SJSA1 (cell line): ENCODE measurements at places on chromosomes 2 and 18. TPM values are rescaled to one million over a fixed set of nuclear protein-coding genes. Genes with fewer than 3 reads are reported as not detected.

Gene EIF2B4
- total RNA-seq = 29.8 and 52.1 TPM in 2 replicates

DNA sequence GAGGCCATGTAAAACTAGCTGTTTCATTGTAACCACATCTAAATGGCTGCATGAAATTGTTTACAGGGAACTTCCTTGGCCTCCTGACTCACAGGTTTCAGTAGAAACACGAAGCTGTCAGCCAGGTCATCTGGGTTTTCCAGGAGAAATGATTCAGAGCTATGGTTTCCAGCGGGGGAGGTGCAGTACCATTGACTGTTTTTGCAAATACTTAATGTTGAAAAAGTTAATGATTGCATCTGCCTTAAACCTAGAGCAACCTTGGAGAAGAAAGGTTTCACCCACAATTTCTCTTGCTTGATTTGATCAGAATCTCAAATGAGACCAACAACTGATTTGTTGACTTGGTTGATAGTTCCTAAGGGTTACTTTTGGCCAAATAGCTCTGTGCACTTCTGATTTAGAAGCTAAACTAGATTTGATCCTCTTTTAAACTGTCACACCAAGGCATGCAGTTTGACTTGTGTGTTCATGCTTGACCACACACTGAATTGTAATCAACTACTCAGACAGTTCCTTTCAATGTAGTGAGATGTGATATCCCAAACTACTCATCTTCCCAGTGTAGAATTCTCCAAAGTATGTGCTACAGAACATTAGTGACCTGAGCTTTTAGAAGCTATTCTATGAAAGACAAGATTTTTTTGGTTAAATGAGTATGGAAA is 193.5 kb upstream of the CHST9 start:
- DNase-seq = peak; percentile 45
- peak overlapping the region; percentile 13; the same call in 1 of the 2 replicates for H3K27ac ChIP-seq
- no peak overlapping the region for H3K4me3 ChIP-seq
- H3K36me3 ChIP-seq = no peaks in the 10 kb centered on the region

- H3K4me3 ChIP-seq = no peak overlapping the region
- H3K4me1 ChIP-seq = no peaks in the 10 kb centered on the region
- DNase-seq = no peak
- peaks cover 18% of the 10 kb centered on the region for H3K27me3 ChIP-seq
Measured at GRCh38 chr2:112001136-112001715, 53.8 kb upstream of the TMEM87B start.

- DNase-seq = no peak
- H3K4me3 ChIP-seq = no peak overlapping the region
- no peaks in the 10 kb centered on the region for H3K36me3 ChIP-seq
- no peaks in the 10 kb centered on the region for H3K27me3 ChIP-seq
- H3K27ac ChIP-seq = no peak overlapping the region
Measured at GRCh38 chr2:47309472-47309951, 93.4 kb upstream of the MSH2 start.

Gene FAM168B
- 119 and 138 TPM in 2 replicates for total RNA-seq

Gene GREB1L
- 0.81 and 1.2 TPM in 2 replicates for total RNA-seq

DNA sequence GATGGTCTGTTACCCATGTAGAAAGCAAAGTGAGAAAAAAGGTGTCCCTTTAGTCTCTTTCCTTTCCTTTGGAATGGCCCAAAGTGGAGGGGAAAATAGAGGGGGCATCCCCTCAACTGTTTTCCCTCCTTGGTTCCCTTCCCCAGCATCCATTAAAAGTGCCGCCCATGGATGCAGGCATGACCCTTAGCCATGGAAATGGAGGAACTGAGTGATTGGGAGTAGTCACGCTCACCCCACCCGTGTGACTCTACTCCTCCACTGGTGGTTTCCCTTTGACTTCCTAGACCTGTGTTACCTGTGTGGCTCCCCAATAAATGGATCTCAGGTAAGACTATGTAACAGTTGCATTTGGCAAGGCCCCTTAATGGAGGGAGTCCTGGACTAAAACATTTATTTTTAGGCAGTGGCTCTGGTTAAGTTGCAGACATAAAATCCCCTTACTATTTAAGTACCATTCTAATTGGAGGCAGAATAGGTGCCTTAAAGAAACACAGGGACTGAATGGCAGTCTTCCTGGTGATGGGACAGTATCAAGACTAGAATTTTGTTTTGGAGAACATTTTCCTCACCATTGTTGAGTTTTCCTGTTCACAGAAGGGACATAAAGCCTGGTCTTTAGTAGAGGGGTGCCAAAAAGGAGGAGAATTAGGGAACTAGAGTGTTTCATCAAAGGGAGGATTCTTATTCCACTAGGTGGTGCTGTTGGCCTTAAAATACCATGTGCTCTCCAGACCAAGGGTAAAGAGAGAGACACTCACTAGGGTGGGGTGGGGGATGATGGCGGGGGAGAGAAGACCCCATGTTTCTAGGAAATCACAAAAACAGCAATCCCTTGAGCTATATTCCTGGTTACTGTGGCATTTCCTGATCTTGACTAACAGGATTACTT is 25.7 kb upstream of the PLA2R1 start:
- no peak overlapping the region for H3K4me3 ChIP-seq
- no peak for DNase-seq
- H3K27me3 ChIP-seq = no peaks in the 10 kb centered on the region
- no peaks in the 10 kb centered on the region for H3K36me3 ChIP-seq
- H3K27ac ChIP-seq = no peak overlapping the region

Gene FBLN7
- not detected in 2 replicates for total RNA-seq

Gene MEP1B
- not detected in 2 replicates for total RNA-seq

DNA sequence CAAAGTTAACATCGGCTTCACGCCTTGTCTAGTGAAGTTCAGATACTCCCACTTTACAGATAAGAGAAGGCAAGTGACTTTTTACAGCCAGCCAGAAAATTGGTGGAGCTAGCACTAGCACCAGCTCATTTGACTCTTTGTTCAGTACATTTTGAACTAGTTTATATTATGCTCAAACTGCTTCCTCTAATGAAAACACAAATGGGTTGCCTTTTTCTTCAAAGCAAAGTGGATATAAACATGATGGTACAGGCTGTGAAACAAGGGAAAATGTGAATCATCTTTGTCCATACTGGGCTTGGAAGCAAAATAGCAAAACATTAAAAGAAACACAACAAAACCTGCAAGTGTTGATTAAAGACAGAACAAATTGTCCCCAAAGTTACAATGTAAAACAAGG is 99.6 kb upstream of the LHCGR start:
- no peaks in the 10 kb centered on the region for H3K36me3 ChIP-seq
- peaks cover 47% of the 10 kb centered on the region for H3K4me1 ChIP-seq
- no peak for DNase-seq
- H3K4me3 ChIP-seq = no peak overlapping the region
- no peak overlapping the region for H3K27ac ChIP-seq

DNA sequence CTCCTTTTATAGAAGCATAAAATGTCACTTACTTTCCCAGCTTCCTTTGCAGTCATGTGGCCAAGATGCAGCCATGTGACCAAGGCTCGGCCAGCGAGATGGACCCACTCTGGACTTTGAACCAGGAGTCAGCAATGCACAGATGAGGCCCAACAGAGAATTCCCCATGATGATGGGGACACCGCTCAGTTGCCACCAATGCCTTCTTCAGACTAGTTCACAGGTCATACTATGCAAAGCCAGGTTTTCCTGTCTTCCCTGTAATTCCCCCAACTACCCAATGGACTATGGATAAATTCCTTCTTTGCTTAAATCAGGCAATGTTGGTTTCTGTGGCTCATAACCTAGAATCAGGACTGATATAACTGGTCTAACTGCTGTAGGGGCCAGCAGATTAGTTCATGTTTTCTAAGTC is 22.5 kb upstream of the REL start:
- H3K4me1 ChIP-seq = no peaks in the 10 kb centered on the region
- no peaks in the 10 kb centered on the region for H3K27me3 ChIP-seq

Gene B3GNT7
- total RNA-seq = not detected in 2 replicates

Gene IL36A
- total RNA-seq = not detected in 2 replicates

GRCh38 chr2:120847700-120848321 is 112.1 kb downstream of the GLI2 start:
- no peak for DNase-seq
- no peaks in the 10 kb centered on the region for H3K27me3 ChIP-seq
- H3K4me1 ChIP-seq = peaks cover 33% of the 10 kb centered on the region
- H3K36me3 ChIP-seq = peaks cover 9% of the 10 kb centered on the region
- H3K27ac ChIP-seq = no peak overlapping the region

DNA sequence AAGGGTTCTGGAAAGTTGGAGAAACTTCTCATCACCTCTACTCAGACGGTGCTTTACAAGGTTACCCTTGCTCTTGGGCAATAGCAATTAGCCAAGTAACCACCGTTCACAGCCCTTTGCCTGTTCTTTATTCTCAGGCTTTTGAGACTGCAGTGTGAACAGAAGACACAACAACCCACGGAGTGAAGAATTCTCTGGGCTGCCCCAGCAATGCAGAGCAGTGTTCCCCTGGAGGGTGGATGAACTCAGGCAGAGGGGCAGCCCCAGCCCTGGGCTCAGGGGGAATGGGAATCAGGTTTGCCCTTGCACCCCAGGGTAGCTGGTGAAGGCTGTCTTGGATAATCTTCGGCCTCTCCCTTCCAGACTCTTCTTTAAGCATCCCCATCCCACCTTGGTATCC is 69.1 kb downstream of the MCFD2 start:
- H3K27ac ChIP-seq = peak overlapping the region; percentile 44; the same call in 1 of the 2 replicates
- H3K4me1 ChIP-seq = peaks cover 60% of the 10 kb centered on the region
- no peak for DNase-seq
- no peaks in the 10 kb centered on the region for H3K36me3 ChIP-seq
- H3K27me3 ChIP-seq = no peaks in the 10 kb centered on the region
- no peak overlapping the region for H3K4me3 ChIP-seq

DNA sequence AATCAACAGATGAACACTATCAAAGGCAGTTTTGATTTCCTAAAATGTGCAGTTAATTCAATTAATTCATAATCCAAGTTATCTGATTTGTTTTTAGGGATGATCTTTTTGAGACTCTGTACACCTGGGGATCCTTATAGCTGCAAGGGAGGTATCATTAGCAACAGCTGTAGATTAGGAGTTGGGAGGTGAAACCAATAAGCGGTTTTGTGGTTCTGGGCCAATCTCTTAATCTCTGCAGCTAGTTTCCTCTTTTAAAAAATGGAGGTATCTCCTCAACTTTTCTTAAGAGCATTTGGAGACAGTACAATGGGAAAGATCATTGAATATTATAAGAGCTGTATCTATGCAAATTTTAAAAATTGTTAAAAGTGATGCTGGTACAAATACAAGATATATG is 126.0 kb downstream of the MC4R start:
- no peaks in the 10 kb centered on the region for H3K4me1 ChIP-seq
- DNase-seq = no peak
- no peak overlapping the region for H3K27ac ChIP-seq
- no peaks in the 10 kb centered on the region for H3K36me3 ChIP-seq

DNA sequence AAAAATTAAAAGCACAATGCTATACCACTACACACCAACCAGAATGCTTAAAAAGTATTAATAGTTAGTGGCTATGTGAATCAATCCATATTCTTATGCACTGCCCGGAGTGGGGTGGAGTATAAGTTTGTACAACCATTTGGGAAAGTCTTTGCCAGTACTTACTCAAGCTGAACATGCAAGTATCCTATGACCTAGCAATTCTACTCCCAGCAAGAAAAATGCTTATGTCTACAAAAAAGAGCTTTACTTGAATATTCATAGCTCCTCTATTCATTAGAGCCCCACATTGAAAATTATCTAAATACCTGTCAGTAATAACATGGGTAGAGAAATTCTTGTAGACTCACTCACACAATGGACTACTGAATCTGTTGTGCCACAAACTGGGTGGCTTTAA is 21.4 kb upstream of the CNOT11 start:
- peaks cover 7% of the 10 kb centered on the region for H3K4me1 ChIP-seq
- H3K27ac ChIP-seq = no peak overlapping the region
- no peak for DNase-seq
- no peaks in the 10 kb centered on the region for H3K36me3 ChIP-seq
